ENCODE measurements at places on chromosomes 13 and 19.

- no peak for DNase-seq
Observed at GRCh38 chr13:45206340-45206739, 5.5 kb upstream of the KCTD4 start.

DNA sequence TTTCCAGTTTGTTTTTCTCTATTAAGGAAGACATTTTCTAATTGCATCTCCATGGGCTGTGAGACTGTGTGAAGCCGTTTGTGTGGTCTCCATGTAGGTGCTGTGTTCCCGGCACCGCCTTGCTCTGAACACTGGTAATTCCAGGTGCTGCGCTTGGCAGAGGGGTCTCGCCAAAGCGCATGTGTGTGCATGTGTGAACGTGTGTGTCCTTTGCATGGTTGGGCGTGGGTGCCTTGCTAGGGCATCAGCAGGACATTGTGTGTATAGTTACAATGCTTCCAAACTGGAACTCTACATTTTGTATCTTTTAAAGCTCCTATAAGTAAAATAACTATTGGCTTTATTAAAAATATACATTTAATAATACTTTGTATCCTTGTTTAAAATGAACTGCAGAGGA, 9.8 kb upstream of the GPI start:
- DNase-seq: no peak

DNA sequence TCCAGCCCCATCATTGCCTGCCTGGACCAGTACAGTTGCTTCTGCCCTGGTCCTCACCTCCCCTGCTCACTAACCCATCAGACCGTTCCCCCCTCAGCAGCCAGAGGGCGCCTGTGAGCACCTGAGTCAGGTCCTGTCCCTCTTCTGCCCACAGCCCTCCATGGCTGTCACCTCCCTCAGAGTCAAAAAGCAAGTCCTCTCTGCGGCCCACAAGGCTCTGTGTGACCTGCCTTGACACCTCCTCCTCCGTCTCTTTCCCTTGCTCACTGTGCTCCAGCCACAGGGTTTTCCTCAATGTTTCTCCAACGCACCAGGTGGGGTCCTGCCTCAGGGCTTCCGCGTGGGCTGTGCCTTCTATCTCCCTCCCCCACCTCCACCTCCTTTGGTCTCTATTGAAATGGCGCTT, 29.4 kb upstream of the PTPRS start:
- DNase-seq: no peak

GRCh38 chr19:18794692-18795091, 3.6 kb upstream of the COMP start:
- no peak for DNase-seq

DNA sequence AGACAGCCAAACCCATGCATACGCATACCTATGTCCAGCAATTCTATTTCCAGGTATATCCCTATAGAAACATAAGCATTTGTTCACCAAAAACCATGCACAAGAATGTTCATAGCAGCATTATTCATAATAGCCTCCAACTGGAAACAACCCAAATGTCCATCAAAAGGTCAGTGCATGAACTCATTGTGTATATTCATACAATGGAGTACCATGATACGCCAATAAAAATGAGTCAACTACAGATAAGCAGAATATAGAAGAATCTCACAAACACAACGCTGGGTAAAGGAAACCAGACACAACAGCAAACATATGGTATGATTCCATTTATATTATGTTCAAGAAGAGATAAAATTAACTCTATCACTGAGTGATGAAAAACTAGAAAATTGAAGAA, 23.8 kb downstream of the DEDD2 start:
- no peak for DNase-seq

GRCh38 chr13:77338961-77339401, 12.1 kb upstream of the MYCBP2 start:
- DNase-seq: no peak

GRCh38 chr19:12137221-12137940, 2.8 kb downstream of the ZNF20 start:
- DNase-seq: peak; percentile 40

GRCh38 chr13:99505814-99506269, 4.6 kb downstream of the TM9SF2 start:
- no peak for DNase-seq

GRCh38 chr13:105428811-105429210, 1106.7 kb downstream of the EFNB2 start:
- DNase-seq: no peak

DNA sequence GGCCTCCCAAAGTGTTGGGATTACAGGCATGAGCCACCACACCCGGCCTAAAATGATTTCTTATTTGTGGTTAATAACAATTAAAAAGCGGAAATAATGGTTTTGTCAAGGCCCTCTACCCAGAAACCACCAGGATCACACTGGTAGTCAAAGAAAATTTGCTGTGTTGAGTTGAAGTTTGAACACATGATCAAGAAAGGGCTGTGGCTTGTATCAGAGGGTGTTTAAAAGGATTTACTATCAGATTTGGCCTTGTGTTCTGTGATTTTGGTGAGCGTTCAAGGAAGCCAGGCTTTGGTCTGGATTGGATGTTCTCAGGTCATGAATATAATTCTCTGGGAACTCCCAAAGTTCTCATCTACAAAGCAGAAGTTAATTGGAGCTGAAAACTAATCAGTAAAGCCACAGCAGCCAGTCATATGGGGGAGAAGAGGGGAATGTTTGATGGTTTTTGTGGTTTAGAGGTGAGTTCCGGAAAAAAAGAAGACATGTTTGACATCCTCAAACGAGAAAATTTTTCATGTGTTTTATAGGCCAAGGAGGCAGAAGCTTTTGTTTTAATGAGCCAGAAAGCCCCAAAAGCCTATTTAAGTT, 10.6 kb upstream of the ZNF556 start:
- DNase-seq: no peak

DNA sequence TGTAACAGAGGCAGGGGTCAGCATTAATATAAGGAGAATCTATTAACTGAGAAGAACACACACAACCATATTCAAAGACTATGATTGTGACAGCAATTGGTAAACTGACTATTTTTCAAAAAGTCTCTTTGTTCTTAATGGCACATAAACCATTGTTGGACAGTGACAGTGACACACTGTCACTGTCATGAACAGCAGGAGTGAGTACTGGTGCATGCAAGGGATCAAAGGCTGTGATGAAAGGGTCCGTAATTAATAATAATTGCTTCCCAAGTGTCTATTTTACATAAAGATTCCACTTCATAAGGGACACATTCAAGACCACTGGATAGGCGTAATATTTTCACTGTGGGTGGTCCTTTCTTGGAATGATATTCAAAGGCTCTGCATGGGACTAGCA, 50.7 kb downstream of the LHFPL6 start:
- peak; percentile 95 for DNase-seq

- DNase-seq: no peak
Observed at GRCh38 chr13:27625839-27626238, 4.1 kb downstream of the POLR1D start.

DNA sequence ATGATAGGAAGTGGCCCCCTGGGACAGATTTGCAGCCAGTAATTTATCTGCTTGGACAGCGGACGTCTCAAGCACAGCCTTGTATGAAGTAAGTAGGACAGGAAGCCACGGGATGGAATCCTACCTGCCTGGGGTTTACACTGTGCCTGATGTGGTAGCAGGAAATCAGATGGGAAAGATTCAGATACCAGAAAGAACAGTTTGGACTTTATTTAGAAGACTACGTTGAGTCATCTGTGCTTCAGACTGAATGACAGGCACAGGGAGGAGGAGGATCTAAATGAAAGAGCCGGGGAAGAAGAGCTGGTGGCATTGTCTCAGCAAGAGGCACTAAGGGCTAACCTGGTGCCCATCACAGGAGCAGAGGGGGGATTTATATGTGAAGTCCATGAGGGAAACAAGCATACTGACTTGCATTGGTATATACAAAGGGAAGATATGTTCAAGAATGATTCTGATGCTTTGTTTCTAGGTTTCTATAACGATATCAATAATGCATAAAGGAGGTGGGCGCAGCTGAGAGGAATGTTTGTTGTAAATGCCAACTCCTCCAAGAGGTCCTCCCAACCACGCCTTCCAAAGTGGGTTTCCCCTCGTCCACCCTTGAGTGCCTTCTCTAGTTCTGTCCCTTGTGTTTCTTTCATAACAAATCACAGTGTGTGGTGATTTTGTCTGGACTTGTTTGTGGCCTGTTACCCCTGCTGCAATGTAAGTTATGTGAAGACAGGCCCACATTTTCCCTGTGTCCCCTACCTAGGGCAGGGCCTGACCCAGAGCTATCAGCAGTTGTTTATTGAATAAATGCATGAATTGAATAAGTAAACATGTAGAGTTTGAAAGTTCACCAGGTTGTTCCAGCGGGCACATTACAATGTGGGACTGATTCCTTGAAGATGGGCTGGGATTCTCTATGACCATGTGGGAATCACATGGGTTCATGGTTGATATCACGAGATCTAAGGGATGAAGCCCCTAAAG, 328.4 kb downstream of the SLC7A1 start:
- DNase-seq: no peak

DNA sequence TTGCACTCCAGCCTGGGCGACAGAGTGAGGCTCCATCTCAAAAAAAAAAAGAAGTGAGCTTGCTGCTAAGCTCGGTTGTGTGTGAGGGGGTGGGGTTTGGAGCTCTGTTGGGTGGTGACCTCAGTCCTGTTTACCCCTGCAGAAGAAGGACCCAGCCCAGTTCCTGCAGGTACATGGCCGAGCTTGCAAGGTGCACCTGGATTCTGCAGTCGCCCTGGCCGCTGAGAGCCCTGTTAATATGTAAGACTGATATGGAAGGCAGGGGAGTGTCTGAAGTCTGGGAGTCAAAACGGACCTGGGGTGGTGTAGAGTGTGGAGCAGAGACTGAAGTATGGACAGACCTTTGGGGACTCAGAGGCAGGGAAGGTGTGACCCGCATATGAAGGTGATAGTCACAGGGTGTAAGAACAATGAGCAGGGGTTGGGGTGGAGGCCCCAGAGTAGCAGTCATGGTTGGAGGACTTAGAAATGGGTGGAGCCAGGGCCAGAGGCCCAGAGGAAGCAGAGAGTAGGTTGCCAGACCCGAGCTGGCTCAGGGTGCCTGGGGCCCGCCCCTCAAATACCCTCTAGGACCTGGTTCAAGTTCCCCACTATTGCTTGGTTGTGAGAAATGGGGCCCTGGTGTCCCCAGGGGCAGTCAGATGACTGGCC, 13.2 kb downstream of the CLASRP start:
- DNase-seq: no peak

DNA sequence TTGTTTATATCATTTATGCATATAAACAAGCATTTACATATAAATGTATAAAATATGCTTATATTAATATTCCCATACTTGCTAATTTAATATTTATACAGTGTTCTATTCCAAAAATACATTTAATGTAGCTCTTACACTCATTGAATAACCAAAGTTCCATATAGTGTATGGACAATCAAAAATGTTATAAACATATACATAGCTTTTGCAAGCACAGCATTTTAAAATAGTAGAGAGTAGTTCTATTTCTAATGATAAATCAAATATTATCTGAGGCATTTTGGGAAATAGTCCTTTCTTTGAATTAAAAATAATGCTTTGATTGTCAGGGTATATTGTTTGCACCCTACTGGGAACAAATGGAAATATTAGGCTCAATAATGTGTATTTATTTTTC, 22.5 kb upstream of the COG6 start:
- no peak for DNase-seq

DNA sequence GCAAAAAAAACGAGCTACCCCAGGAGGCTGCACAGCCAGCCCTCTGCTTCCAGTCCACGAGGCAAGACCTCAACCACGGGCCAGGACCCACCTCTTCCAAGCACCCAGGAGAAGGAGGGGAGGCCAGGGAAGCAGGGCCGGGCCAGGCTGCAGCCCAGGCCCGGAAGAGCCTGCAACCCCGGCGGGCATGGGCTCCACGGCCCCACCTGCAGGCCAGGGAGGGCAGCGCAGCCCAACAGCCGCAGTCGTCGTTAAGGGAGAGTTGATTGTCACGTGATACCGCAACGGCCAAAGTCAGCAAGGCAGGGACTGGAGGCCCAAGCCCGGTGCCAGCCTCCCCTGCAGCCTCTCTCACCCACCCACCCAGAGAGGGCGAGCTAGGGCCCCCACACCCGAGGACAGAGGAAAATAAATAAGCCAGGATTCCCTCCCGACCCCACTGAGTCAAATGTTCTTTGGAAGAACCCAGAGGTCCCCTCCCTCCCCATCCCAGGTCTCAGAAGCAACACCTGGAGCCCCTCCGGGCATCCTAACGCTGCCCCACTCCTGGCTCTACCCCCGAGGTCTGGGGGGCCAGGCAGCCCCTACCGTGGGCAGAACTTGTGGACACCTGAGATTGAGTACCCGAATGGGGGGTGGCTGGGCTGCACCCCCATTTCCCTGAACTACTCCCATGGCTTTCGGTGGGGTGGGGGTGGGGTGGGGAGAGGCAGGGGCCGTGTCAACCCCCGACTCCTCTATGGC, 5.2 kb upstream of the REXO1 start:
- peak; percentile 48 for DNase-seq

- peak; percentile 47 for DNase-seq
Observed at GRCh38 chr19:4523306-4524110, 5.2 kb upstream of the PLIN4 start.

DNA sequence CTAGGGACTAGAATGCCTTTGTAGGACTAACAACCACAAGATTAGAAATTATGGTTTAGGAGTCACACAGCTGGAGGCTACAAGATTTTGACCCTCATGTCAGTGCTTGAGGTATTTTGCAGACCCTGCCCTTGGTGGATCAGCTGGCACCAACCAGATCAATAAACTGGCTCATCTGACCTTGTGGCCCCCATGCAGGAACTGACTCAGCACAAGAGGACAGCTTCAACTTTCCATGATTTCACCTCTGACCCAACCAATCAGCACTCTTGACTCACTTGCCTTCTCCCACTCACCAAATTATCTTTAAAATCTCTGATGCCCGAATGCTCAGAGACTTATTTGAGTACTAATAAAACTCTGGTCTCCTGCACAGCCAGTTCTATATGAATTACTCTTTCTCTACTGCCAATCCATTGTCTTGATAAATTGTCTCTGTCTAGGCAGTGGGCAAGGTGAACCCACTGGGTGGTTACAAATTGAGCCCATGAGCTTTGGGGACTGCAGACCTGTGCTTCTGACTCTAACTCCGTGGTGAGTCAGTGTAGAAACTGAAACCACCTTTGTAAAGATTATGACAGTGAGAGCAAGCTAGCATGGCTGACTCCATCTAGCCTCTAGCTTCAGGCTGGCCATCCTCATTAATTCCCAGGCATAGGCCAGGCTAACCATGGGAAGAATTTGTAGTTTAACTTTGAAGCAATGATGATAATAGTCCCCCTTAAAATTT, 33.9 kb upstream of the CEACAM8 start:
- DNase-seq: no peak

- peak; percentile 35 for DNase-seq
Observed at GRCh38 chr19:5547881-5548280, 19.9 kb downstream of the TINCR start.
